Stromal cell of bone marrow (primary cell): ENCODE measurements at places on chromosomes 11 and 22.

DNA sequence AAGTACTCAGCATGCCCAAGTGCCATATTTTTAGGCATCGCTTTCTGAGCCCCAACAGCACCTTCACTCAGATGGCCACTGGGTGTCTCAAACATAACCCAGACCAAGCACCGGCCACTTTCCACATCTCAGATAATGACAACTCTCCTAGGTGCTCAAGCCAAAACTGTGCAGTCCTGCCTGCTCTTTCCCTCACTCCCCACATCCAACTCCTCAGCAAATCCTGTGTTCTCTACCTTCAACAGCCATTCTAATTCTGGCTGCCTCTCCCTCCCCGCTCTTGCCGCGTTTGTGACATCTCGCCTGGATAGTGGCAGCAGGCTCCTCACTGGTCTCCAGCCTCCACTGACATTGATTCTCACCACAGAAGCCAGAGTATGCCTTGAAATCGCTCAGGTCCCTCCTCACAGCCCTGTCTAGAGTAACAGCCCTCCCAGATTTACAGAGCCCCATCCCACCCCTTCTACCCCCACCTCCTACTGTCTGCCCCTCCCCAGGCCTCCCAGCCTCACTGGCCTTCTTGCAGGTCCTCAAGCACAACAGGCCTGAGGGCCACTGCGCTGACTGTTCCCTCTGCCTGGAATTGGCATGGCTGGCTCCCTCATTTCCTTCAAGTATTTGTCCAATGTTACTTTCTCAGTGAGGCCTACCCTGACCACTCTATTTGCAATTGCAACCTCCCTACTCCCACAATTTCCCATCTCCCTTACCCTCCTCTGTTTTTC lies 1.3 kb upstream of the PHETA2 start:
- DNase-seq: no peak

GRCh38 chr22:49961005-49961600 lies 531 bp downstream of the PIM3 start:
- DNase-seq: no peak

GRCh38 chr22:20885557-20886323 lies 26.9 kb downstream of the SNAP29 start:
- peak; percentile 61 for DNase-seq

DNA sequence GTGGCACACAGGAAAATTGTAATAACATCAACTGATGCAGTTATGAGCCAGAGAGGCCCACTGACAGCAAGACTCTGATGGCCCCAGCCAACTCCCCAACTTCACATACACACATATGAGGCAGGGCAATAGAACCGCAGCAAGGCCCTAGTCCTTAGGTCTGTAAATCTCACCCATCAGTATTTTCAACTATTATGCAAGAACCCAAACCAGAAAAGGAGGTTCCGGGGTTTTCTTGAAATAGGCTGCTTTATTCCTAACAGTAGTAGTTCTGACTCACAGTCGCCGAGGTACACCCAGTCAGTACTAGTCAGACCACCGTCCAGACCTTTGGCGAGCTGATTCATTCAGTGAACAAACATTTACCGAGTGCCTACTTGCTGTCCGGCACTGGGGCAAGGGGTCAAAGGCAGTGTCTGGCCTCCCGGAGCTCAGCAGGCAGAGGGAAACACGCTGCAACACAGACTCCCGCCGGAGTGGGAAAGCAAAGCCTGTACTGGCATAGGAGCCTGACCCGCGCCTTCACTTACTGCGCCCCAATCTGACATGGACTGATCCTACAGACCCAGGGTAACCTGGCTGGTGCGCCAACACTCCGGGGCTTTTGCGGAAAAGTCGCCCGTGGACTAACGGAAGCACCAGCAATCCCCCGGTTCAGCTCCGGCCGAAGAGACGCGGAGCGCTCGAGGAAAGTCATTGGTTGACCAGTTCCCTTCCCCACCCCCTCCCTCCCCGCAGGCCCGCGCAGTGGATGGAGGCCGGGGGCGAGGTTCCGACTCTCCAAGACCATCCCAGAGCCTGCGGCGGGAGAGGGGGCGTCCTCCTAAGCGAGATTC lies 1.3 kb downstream of the PLEKHA7 start:
- DNase-seq: peak; percentile 66

DNA sequence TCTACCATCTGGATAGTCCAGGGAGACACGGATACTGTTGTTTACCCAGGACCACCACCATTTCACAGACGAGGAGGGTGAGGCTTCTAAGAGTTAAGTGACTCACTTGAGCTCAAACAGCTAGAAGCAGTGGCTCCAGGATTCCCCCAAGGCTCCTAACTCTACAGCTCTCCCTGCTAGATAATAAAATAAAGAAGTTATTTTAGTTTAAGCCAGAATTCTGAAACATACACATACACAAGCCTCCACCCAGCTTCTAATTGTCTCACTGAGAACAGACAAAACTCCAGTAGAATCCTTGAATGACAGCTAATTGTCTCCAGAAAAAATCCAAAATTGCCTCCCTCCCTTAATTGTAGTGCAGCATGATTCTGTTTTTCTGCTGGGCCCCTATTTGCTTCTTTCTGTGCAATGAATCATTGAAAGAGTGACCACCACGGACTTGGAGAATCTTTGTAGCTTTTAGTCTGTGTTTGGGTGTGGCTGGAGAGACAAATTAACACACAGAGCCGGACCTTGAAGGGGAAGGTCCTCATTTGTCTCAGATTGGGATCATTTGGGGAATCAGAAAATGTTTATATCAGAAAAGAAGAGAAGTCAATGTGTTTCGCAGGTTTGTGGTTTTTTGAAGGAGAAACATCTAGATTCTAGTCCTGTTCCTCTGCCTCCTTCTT lies 64.9 kb downstream of the COMMD9 start:
- DNase-seq: no peak

DNA sequence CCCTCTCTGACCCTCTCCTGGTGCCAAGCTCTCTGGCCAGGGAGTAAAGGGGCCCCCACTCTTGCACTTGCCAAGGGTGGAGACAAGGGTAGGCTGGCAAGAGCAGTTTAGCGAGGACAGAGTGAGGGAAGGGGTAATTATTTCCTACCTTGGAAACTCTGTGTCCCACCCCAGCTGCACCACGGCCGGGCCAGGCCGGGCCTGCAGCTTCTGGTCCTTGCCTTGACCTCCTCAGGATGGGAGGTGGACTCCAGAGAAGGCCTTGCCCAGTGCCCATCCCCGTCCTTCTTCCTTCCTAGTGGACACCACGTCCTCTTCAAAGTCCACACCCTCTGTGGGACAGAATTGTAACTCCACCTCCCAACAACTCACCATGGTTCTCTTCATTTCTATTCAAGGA lies 18.4 kb upstream of the OSBPL5 start:
- DNase-seq: no peak

- DNase-seq: no peak
Measured at GRCh38 chr11:1054143-1055108, 17.9 kb upstream of the MUC6 start.

DNA sequence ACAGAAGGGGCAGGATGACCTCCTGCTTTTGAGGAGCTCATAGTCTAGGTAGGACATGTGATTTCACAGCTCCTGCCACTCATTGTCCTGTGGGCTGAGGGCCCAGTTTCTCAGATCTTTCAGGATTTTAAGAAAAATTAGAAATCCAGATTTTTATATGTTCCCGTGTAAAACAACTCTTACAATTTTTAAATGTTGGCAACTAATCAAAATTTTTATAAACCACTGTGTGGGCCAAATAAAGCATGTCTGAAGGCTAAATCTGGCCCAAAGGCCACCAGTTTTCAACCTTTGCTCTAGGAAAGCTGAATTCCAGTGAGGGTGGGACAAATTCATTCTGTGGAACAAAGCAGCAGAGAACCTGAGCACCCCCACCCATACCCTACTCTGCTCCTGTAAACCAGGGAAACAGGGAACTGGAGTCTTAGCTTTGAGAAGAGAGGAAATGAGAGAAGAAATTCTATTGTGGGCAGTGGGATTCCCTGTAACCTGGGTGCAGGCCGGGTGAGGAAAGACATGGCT lies 20.6 kb downstream of the LRRC32 start:
- no peak for DNase-seq

GRCh38 chr11:47857485-47857884 lies 9.3 kb upstream of the NUP160 start:
- DNase-seq: no peak

DNA sequence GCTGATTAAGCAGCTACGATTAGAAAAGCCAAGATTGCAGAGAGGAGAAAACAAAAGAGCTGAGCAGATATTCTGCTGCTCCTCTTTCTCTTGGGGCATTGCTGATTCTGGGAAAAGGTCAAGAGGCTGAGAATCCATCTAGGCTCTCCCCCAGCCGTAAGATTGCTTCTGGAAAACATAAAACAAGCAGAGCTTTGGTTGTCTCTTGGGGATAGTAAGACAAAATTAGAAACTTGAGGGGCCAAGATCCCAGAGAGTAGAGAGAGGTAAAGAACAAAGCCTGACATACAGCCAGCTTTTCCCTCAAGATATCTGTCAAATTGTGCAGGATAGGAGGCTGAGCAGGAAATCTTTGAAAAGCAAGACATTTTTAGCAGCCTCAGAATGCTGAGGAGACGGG lies 158.2 kb downstream of the TTC28 start:
- DNase-seq: no peak

GRCh38 chr11:128453444-128454336 lies 133.7 kb downstream of the ETS1 start:
- DNase-seq: peak; percentile 96

DNA sequence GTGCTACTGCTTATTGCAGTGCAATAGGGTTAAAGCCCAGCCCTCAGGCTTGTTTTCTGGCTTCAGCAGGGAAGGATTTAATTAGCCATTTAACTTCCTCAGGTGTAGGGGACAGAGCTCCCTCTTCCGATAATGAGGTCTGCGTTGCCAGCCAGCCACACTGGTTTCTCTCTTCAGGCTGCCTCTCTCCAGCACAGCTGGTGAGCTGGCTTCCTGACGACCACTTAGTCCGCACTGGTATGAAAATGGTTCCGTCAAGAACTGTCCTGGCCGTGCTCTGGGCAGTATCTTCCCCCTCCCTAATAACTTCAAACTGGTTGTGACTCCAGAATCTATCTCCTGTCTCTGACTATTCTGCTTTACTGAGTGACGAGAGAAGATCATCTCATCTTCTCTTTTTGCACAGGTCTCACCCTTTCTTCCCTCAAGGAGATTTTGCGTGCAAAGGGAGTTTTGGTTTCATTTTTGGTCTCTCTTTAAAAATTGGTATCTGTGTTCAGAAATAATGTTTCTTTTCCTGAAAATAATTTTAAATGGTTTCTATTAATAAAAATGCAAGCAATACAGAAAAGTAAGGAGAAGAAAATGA lies 49.2 kb downstream of the CNTN5 start:
- DNase-seq: no peak

- no peak for DNase-seq
Measured at GRCh38 chr11:71223081-71223405, 29.3 kb downstream of the SHANK2 start.

DNA sequence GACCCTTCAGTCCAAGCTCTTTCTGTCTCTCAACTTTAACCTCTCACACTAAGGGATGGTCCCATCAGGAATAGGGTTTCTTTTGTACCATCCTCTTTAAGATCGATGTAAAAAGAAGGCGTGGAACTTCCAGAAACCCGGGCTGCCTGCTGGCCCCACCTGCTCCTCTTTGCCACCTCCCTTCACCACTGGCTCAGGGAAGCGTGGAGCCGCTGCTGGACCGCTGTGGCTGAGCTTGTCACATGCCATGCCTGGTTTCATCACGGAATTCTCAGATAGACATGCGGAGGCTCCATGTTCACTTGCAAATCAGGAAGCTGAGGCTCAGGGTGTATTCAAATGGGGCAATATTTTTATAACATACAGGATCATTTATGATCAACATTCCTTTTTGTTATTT lies 399.7 kb downstream of the BRD1 start:
- no peak for DNase-seq

DNA sequence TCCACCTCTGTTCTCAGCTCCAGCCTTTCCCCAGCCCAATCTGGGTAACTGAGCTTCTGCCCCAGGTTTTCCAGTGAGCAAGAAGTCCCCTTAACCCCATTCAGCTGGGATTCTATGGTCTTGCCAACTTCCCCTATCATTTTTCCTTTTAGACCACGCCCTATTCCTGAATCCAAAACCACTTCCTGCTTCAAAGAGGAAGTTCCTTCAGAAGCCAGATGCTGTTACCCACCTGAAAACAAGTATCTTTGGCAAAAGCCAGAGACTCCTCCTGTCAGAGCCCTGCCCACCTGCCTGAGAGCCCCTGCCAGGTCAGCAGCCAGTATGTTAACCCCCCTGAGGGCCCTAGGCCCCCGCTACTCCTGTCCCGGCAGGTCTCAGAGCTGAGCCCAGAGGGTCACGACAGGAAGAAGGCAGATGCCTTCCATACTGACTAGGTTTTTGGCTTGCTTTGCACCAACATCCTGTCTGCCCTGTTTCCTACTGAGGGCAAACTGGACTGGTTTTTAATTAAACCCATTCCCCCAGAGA lies 20.3 kb upstream of the MICAL2 start:
- no peak for DNase-seq

- no peak for DNase-seq
Measured at GRCh38 chr11:130719220-130719915, 196.9 kb downstream of the SNX19 start.

DNA sequence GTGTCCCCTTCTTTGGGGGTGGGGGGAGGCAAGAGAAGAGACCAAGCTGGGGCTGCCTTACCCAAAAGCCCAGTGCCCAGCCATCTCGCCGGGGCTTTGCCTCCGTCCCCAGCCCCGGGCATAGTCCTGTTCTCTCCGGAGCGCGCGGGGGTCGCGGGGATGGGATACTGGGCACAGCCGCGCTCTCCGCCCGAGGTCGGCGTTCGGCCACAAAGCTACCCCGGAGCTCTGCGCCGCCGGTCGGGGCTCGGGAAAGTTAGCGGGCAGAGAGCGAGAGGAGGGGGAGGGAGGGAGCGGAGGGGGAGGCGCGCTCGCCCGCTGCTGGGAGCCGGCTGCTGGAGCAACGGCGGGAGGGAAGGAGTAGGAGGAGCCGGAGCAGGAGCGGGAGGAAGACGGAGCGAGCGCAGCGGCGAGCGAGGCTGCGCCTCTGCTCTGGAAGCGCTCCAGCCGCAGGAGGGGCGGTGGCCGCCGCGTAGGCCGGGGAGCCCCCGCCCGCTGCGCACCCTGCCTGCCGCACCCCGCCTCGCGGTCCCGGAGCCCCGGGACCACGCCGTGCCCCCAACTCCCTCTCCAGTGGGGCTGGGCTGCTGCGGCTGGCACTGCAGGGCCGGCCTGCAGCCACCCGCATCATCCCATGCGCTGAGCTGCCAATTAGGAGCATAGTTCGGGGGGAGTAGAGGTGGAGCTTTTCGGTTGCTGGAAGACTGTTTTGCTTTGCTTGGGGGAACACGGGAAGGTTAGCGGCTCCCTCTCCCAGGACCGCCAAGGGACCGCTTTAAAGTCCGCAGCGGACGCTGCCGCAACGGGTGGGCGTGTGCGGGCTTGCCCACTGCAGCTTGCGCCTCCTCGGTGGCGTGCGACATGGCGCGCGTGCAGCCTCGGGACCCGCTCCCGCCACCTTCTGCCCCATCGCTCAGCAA lies at the start of gene SCN4B:
SCN4B (minus strand) TSS at position 272 of the 920 bp plus-strand sequence; CDS start at position 122, 150 bp downstream.
- DNase-seq: no peak

DNA sequence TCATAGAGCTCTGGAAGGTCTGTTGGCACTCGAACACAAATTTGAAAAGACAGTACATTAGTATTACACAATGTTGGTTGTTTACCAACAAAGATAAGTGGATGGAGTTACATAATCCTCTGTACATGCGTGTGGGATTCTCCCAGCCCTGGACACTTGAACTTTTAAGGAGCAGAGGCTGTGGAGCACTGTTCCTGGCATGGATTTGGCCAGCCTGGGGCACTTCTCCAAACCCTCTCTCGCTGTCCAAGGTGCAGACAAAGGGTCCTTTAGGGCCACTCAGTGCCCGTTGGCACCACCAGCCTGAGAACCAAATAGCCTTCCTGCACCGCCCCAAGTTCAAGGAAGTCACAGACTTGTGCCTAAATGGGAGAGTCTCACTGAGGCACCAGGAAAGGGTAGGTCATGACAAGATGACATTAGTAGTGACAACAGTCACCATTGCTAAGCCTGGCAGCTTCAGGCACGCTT lies 1.6 kb upstream of the ANO1 start:
- no peak for DNase-seq
